Activated CD4-positive, alpha-beta T cell treated with anti-CD3 and anti-CD28 coated beads, Interleukin-2, amount 10 ng/mL, durations not matched to agents 7 days and 5 days (primary cell): ENCODE measurements at places on chromosomes 7 and 10.

DNA sequence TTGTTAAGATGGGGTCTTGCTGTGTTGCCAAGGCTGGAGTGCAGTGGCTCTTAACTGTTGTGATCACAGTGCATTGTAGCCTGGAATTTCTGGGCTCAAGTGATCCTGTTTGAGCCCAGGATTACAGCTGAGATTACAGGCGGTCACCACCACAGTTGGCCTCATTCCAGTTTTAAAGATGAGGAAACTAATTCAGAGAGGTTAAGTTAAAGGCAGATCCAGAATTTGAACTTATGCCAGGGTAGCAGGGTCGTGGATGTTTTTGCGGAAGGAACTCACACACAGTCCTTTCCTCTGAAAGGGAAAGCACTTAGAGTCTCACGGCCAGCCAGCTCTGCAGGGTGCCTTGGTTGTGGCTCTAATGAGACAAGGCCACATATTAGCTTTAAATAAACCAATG lies 84.7 kb downstream of the MMRN2 start:
- H3K27ac ChIP-seq, result no peak overlapping the region
- H3K4me3 ChIP-seq, result no peak overlapping the region
- peaks cover 1% of the 10 kb centered on the region for H3K4me1 ChIP-seq
- no peaks in the 10 kb centered on the region for H3K27me3 ChIP-seq
- H3K36me3 ChIP-seq, result no peaks in the 10 kb centered on the region

- H3K36me3 ChIP-seq, result peaks cover 47% of the 10 kb centered on the region
- no peak for DNase-seq
- no peak overlapping the region for H3K4me3 ChIP-seq
- H3K27me3 ChIP-seq, result no peaks in the 10 kb centered on the region
- H3K27ac ChIP-seq, result no peak overlapping the region
Measured at GRCh38 chr10:16440396-16441133, 3.8 kb downstream of the PTER start.

- H3K36me3 ChIP-seq, result no peaks in the 10 kb centered on the region
- H3K4me1 ChIP-seq, result peaks cover 13% of the 10 kb centered on the region
- H3K27me3 ChIP-seq, result peaks cover 8% of the 10 kb centered on the region
- no peak overlapping the region for H3K4me3 ChIP-seq
Measured at GRCh38 chr7:128875523-128875948, 12.9 kb downstream of the ATP6V1F start.

DNA sequence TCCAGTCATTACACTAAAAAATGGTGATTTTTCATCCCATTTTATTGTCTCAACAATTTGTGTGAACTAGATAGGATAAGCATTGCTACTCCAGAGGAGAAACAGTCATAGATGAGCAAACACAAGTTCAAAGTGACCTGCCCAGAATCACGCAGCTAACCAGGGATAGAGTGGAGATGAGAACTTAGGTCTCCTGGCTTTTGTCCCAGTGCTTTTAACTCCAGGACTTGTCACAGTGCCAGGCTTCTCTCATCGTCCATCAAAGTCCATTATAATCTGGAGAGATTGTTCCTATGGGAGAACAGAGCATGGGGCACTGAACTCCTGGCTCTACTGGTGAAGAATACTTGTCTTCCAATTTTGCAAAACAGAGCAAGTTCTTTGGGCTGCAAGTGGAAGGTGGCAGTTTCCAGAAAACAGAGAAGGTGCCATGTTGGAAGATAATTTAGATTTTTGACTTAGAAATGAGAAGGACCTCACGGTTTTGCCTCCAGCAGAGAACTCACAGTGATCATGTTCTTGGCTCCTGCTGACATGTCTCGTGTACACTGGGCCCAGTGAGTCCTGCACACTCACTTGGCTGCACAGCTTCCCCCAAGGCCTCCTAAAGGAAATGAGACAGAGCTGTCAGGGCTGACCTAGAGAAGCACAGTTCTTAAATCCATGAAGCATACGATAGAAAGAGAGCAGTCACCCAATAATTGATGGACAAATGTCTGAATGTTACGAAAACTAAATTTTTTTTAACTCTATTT lies 322.9 kb upstream of the NRP1 start:
- no peak overlapping the region for H3K4me3 ChIP-seq
- H3K27me3 ChIP-seq, result peaks cover 5% of the 10 kb centered on the region
- no peaks in the 10 kb centered on the region for H3K36me3 ChIP-seq
- DNase-seq, result no peak
- H3K4me1 ChIP-seq, result peaks cover 1% of the 10 kb centered on the region

DNA sequence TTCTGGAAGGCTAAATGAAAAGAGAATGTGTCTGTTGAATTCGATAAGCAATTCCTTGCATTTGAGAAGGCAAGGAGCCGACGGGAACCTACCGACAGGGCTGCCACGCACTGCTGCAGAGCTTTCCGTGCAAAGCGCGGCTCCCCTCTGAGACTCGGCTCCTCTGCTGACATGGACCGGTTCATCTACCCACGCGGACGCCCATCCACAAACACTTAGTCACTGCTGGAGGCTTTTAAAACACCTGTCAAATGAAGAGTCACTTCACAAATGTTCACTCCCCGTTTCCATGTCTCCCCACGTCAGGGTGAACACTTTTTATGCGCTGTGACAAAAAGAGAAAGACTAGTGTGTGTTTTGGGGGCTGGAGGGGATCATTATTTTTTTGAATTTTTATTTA lies 32.0 kb downstream of the AMZ1 start:
- no peak for DNase-seq
- H3K27ac ChIP-seq, result no peak overlapping the region
- no peaks in the 10 kb centered on the region for H3K27me3 ChIP-seq

DNA sequence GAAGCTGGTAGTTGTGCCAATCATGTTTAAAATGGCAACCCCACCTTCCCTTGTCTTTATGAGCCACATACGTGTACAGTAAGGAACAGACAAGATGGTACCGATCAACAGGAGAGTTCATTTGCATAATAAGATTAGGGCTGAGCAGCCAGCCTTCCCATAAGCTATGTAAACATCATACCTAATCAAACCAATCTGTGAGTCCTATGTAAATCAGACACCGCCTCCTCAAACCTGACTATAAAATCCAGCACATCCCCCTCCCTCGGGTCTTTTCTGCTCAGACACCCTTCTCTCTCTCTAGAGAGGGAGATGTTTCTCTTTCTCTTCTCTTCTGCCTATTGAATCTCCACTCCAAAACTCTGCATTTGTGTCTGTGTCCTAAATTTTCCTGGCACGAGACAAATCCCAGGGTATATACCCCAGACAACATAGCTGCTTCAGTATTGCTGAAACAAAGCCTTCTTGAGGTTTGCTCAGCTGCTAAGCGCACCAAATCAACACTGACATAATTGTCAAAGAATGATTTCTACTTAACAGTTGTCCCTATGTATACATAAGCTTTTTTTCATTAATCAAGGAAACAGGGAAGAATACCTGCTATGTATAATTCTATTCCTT lies 279.2 kb downstream of the THSD7A start:
- no peaks in the 10 kb centered on the region for H3K36me3 ChIP-seq
- no peak overlapping the region for H3K27ac ChIP-seq
- no peaks in the 10 kb centered on the region for H3K27me3 ChIP-seq
- H3K4me1 ChIP-seq, result no peaks in the 10 kb centered on the region
- no peak overlapping the region for H3K4me3 ChIP-seq
- DNase-seq, result no peak

GRCh38 chr10:70559861-70560260 lies 42.7 kb downstream of the PRF1 start:
- H3K27ac ChIP-seq, result no peak overlapping the region
- H3K27me3 ChIP-seq, result no peaks in the 10 kb centered on the region
- peaks cover 33% of the 10 kb centered on the region for H3K4me1 ChIP-seq
- no peak overlapping the region for H3K4me3 ChIP-seq
- no peak for DNase-seq

- H3K4me3 ChIP-seq, result peak overlapping the region; percentile 3
- H3K4me1 ChIP-seq, result peaks cover 27% of the 10 kb centered on the region
- H3K27ac ChIP-seq, result peak overlapping the region; percentile 86
- DNase-seq, result no peak
- H3K36me3 ChIP-seq, result no peaks in the 10 kb centered on the region
Measured at GRCh38 chr7:114916261-114916892, 5.5 kb upstream of the MDFIC start.

- DNase-seq, result no peak
- H3K27me3 ChIP-seq, result no peaks in the 10 kb centered on the region
- no peak overlapping the region for H3K27ac ChIP-seq
- H3K4me1 ChIP-seq, result no peaks in the 10 kb centered on the region
Measured at GRCh38 chr7:108181073-108181985, 51.2 kb upstream of the LAMB4 start.

GRCh38 chr10:132133005-132133404 lies 53.7 kb upstream of the DPYSL4 start:
- H3K27me3 ChIP-seq, result peaks cover 2% of the 10 kb centered on the region
- H3K36me3 ChIP-seq, result no peaks in the 10 kb centered on the region
- H3K4me3 ChIP-seq, result no peak overlapping the region
- H3K4me1 ChIP-seq, result no peaks in the 10 kb centered on the region

GRCh38 chr10:4130685-4131084 lies 345.7 kb upstream of the KLF6 start:
- H3K27me3 ChIP-seq, result no peaks in the 10 kb centered on the region
- no peak overlapping the region for H3K4me3 ChIP-seq
- H3K4me1 ChIP-seq, result peaks cover 33% of the 10 kb centered on the region

GRCh38 chr7:136009488-136010079 lies 32.4 kb upstream of the MTPN start:
- no peak overlapping the region for H3K27ac ChIP-seq
- H3K36me3 ChIP-seq, result no peaks in the 10 kb centered on the region

DNA sequence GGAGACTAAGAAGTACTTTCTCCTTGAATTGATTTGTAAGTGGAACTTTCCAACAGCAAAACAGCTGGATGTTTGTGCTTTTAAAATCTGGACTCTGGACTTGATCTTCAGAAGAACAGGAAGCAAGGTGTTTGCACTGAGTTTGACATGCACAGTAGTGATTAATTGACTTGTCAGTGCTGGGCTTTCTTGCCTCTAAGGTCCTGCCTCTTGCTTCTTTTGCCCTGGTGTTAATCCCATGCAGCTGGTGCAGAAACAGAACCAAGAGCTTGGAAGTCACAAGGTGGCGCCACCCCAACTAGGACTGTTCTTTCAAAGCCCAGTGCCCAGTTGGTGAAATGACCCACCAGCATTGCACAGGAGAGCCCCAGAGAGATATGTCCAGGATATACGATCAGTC lies 66.8 kb upstream of the SEPHS1 start:
- H3K27me3 ChIP-seq, result no peaks in the 10 kb centered on the region
- H3K4me3 ChIP-seq, result no peak overlapping the region
- no peaks in the 10 kb centered on the region for H3K4me1 ChIP-seq
- H3K36me3 ChIP-seq, result no peaks in the 10 kb centered on the region
- no peak overlapping the region for H3K27ac ChIP-seq
